ENCODE measurements at places on chromosomes 5 and 9. TPM values are rescaled to one million over a fixed set of nuclear protein-coding genes. Genes with fewer than 3 reads are reported as not detected.

- H3K36me3 ChIP-seq: no peaks in the 10 kb centered on the region
- H3K27ac ChIP-seq: no peak overlapping the region
- no peaks in the 10 kb centered on the region for H3K27me3 ChIP-seq
- H3K4me3 ChIP-seq: no peak overlapping the region
- H3K4me1 ChIP-seq: peaks cover 11% of the 10 kb centered on the region
Observed at GRCh38 chr5:69083412-69083811, 10.4 kb upstream of the SLC30A5 start.

GRCh38 chr5:36685631-36686288 lies 79.4 kb downstream of the SLC1A3 start:
- H3K4me1 ChIP-seq: no peaks in the 10 kb centered on the region
- no peak for DNase-seq
- H3K27me3 ChIP-seq: no peaks in the 10 kb centered on the region
- H3K36me3 ChIP-seq: no peaks in the 10 kb centered on the region
- no peak overlapping the region for H3K4me3 ChIP-seq
- H3K27ac ChIP-seq: no peak overlapping the region

GRCh38 chr9:38145526-38146053 lies 76.6 kb upstream of the SHB start:
- DNase-seq: no peak
- no peaks in the 10 kb centered on the region for H3K36me3 ChIP-seq
- H3K27me3 ChIP-seq: no peaks in the 10 kb centered on the region

DNA sequence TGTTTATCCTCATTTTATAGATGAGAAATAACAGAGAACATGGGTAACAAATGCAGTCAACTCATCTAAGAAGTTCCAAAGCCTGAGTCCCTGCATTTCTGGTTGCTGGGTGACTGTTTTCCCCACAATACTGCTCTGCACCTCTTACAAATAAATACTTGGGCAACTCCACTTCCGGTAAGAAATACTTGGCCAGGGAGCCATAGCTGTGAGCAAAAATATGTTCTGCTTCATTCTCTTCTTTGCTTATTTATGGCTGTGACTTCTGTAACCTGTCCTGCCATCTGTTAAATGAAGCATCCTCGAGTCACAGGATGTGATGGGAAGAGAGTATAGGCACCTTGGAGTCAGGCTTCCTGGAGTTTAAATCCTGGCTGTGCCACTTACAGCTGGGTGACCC lies 49.9 kb downstream of the GDNF start:
- no peak overlapping the region for H3K4me3 ChIP-seq
- H3K27ac ChIP-seq: no peak overlapping the region
- no peaks in the 10 kb centered on the region for H3K4me1 ChIP-seq
- H3K27me3 ChIP-seq: no peaks in the 10 kb centered on the region
- DNase-seq: no peak
- no peaks in the 10 kb centered on the region for H3K36me3 ChIP-seq

KCNN2 gene
- 17.4 TPM for total RNA-seq

CD14 gene
- total RNA-seq: 250 TPM

DNA sequence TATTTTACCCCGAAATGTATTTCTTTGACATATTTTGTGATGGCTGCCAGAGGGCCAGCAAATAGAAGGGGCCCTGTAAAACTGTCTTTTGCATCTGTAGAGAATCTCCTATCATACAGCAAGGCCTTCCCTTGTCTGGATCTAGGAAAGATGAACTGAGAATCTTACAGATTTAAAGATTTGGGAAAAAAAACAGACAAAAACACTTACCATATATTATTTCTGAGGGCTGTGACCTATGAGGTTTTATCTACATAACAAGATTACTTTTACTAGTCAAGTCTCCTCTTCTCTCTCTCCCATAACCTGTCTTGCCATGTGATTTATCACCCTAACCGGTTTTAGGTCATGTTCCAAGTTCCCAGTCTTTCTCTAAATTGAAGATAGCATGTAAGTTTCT lies 599.2 kb upstream of the CDH6 start:
- H3K27me3 ChIP-seq: no peaks in the 10 kb centered on the region
- H3K4me3 ChIP-seq: no peak overlapping the region

- no peaks in the 10 kb centered on the region for H3K27me3 ChIP-seq
- DNase-seq: no peak
Observed at GRCh38 chr5:56303511-56303910, 70.4 kb upstream of the ANKRD55 start.

GRCh38 chr9:128361986-128362646 lies 9.1 kb upstream of the URM1 start:
- peak; percentile 84 for DNase-seq
- no peak overlapping the region for H3K27ac ChIP-seq
- no peaks in the 10 kb centered on the region for H3K36me3 ChIP-seq
- H3K4me3 ChIP-seq: peak overlapping the region; percentile 43
- H3K4me1 ChIP-seq: peaks cover 11% of the 10 kb centered on the region

DNA sequence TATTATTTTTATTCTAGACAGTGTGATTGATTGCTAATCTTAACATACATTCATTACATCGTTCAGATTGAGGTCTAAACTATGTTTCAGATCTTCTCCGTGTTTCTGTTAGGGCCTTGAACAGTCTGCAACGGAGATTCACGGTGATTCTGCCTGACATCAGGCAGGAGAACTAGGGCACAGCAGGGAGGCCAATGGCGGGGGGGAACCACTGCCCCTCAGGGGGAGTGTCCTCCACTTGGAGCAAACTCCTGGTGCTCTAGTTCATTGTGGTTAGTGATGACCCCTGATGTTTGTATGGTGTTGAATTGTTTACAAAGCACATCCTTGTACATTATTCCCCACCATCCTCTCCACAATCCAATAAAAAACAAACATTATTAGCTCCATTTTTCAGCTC lies 173.5 kb downstream of the ZNF608 start:
- H3K4me1 ChIP-seq: no peaks in the 10 kb centered on the region
- H3K27me3 ChIP-seq: no peaks in the 10 kb centered on the region
- no peaks in the 10 kb centered on the region for H3K36me3 ChIP-seq
- H3K4me3 ChIP-seq: no peak overlapping the region
- H3K27ac ChIP-seq: no peak overlapping the region

Data from right lobe of liver (tissue), 6 donors.